ENCODE measurements at places on chromosomes 4 and X.

- DNase-seq: no peak
Observed at GRCh38 chrX:132426695-132427281, 62.0 kb downstream of the MBNL3 start.

DNA sequence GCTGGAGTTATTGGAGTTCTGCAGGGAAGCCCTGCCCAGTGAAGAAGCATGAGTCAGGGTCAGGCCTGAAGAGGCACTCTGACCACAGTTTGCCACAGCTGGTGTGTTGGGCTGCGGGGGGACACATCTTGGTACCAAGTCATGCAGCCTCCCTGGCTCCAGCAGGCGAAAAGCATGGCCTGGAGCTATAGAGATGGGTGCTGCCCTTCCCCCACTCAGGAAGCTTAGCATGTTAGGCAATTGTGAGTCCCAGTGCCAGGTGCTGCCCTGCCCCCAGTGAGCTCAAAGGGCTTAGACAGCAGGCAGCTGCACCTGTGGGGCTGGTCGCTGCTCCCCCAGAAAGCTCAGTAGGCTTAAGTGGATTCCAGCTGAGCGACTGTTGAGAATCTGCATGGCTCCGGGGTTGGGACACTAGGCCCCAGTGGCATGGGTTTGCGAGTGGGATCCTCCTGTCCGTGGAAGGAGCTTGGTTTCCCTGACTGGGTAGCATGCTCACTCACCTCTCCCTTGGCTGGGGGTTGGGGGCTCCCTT, 755.5 kb downstream of the GLUD2 start:
- DNase-seq: no peak

DNA sequence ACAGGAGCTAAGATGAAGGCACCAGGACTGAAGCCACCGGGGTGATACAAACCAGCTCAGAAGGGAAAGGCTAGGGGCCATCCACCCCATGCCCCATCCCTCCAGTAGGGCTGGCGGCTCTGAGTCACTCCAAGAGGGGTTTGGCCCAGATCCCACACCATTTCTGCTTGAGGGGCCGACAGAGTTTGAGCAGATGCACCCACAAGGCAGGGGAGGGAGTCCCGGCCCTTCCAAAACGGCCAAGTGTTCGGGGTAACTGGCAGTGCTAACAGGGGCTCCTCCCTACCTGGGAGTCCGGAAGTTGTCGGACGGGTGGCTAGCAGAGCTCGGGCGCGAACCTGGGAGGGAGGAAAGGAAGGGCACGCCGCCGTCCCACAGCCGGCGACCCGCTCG, 412 bp downstream of the SLC10A3 start:
- DNase-seq: peak; percentile 48

DNA sequence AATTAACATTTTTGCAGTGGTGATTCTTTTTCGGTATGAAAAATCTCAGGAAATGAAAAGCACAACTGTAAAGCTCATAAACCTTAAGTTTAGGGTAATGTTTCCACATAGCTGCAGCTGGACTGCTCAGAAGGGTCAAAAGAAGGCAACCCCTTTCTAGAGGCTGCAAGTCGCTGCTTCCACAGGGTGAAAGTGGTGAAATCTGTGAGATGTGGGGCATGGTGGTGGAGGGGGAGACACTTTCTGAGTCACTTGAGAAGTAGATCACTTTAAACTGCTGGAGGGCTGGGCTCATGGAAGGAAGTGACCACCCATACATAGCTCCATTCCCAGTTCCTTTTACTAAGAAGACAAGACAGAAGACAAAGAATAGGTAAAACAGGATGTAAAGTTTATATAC, 8.7 kb downstream of the SFRP2 start:
- DNase-seq: no peak

- no peak for DNase-seq
Observed at GRCh38 chrX:11461201-11462001, 168.2 kb downstream of the AMELX start.

DNA sequence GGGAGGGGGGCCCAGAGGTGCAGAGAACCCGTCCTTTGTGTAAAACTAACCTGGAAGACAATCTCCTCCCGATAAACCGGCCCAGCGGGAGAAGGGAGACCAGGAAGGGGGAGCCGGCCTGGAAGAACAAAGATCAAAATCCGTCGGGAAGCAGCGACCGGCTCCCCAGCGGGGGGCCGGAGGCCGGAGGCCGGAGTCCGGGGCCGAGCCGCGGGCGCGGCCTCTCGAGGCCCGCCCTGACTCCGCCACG, 552 bp downstream of the ZDHHC9 start:
- no peak for DNase-seq

DNA sequence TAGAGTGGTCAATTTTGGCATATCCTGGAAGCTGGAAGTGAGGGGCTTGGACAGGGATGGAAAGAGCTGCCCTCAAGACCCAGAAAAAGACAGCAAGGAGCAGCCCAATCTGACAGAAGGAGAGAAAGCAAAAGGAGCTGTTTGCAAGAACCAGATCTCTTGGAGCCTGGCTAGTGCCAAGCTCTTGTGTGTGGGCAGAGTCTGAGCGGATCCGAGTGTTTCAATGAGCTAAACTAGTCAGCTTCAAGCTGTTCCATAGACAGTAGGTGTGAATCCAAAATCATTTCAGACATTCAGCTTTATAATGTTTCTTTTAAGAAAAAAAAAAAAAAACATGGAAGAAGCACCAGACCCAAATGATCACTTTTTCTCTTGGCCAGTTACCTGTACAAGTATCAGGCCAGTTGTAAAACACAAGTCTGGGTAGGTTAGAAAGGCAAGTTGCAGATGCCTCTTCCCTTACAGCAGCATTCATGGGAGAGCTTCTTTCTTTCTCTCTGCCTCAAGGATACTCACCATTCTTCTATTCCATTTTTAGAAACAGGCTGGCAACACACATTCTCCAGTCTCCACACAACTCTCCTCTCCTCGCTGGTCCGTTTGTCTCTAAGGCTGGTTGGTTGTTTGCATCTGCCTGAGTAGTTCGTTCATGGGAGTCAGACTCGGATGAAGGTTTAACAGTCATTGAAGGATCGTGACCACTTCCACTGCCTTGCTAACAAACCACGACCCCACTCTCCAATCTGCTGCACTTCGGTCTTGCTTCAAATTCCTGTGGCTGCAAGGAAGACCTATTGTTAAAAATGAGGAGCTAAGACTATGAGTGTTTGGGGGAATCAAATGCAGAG, 105.2 kb upstream of the GATB start:
- DNase-seq: no peak

GRCh38 chrX:46572340-46572936, 1.1 kb upstream of the CHST7 start:
- peak; percentile 70 for DNase-seq

GRCh38 chr4:5757536-5757935, 46.5 kb downstream of the EVC start:
- no peak for DNase-seq

DNA sequence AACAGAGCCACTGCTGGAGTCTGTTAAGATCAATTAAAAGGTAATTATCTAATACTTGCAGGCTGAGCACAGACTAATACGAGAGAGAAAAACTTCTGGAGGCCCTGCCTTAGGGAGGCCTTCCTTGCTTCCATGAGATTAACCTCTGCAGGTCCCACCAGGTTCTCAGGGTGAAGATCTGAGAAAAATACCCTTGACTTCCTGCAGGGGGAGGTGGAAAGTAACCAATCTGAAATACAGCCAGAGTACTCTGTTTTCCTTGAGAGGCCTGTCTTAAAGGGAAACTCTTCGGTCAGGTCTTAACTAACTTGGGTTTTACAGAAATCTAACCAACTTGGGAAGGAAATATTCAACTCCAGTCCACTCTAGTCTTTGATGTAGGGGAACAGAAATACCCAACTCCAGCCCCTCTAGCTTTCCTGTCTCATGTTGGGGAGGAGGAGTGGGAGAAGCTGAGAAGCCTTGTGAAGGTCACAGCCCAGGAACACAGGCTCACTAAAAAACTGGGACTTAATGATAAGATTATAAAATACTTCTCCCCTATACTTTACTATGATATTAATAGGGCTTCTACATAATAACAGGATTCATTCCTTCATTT, 77.1 kb downstream of the TBCK start:
- DNase-seq: no peak

- no peak for DNase-seq
Observed at GRCh38 chr4:186958726-186959350, 235.2 kb upstream of the FAT1 start.

DNA sequence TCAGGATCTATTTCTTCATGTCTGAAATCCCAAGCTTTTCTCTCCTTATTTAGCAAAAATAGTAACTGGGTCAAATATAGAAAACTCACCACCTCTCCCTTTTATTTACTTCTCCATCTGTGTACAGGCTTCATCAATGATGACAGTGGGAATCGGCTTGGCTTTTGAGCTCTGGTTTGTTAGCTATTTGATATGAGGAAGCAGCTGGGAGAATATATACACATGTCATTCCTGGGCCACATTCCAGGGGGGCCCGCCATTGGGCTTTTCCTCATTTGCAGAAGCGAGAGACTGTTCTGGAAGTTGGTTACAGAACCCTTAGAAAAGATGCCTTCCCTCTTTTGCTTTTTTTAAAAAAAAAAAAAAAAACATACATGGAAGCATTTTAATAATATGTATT, 107.4 kb upstream of the F9 start:
- no peak for DNase-seq

DNA sequence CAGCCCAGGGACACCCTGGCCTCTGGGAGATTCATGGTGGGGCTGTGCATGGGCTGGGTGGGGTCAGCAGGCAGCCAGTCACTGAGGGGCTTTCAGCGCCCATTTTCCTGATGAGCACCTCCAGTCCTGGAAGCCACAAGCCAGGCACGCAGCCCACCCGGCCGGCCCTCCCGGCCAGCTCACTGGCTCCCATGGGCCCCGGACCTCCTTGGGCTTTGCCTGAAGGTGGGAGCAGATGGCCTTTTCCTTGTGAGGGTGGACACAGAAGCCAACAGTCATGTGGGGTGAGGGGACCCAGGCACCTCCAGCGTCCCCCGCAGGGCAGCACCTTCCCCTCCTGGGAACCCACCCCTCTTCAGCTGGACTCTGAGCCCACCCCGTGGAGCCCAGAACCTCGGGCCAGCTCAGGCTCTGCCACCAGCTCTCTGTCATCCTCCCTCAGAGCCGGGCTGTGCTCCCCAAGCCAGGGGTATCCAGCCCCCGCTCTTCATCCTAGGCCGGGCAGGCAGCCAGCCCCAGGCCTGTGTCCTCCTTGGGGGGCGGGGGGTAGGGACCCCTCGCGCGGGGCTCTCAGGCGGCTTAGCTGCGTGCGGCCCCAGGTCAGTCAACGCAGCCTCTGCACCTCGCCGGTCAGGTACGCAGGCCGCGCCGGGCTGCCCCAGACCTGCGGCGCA, 798 bp upstream of the FGFR3 start:
- DNase-seq: no peak

GRCh38 chr4:88967883-88968331, 89.1 kb downstream of the FAM13A start:
- no peak for DNase-seq

DNA sequence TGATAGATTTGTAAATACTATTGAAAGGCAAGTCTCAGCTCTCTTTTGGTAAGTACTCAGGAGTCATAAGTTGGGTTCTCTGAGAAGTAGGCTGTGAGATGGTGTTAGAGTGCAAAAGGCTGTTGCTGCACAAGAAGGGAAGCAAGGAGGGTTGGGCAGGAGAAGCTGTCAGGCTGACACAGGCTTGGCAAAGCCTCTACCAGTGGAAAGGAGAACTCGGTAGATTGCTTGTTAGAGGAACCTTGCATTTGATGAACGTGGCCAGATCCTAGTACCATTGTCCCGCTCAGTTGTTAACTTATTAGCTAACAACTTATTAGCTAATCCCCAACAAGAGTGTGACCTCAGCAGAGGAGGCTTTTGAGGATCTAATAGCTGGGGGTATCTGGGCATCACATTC, 449.3 kb upstream of the BOD1L1 start:
- no peak for DNase-seq

- DNase-seq: no peak
Observed at GRCh38 chr4:53582194-53582593, 9.1 kb downstream of the LNX1 start.

- DNase-seq: no peak
Observed at GRCh38 chr4:5891563-5892322, 1.1 kb downstream of the CRMP1 start.

DNA sequence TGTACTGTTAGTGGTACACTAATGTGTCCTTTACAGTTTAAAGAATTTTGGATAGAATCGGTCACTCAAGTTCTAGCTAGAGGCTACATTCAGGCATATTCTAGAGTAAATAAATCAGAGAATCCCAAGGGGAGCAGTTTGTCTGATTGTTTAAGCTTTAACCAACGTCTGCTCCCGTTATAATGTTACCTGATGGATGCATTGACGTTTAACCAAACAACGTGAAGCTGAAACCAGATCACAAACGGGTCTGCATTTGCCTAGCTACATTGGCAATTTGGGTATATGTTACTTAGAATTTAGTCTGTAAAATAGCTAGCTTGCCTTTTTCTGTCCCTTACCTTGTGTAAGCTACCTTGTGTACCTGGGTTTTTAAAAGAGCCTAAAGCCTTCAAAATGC, 1.6 kb downstream of the PI4K2B start:
- no peak for DNase-seq

GRCh38 chrX:10135561-10136399, 21.0 kb upstream of the CLCN4 start:
- DNase-seq: no peak

DNA sequence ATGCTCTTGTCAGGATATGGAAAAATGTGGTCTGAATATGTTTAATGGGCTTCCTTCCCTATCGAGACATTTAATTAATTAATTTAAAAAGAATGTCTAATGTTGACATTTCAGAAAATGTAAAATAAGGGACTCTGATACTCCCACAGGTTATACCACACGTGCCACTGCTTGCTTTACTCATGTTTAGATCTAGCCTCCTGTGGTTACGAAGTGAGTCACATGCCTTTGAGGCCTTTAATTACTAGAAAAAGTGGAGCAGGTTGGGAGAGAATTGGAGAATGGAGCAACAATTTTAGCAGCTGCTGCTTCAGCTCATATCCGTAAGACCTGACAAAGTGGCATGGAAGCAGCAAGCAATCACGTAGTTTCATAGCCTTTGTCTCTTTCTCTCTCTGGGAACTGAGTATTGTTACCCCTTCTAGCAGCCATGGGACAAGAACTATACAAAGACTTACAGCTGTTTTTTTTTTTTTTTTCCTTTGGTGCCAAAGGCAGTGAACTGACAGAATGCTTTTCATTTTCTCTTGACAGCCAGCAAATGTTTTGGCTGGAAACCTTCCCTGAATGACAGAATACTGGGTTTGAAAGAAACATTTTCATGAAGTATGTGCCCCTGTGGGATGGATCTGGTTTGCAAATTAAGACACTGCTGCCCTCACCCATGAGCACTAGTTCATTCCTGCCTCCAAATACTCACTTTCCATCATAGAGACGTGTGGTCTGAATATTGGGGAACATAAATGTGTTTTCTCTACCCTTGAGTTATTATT, 355.1 kb upstream of the PABPC5 start:
- DNase-seq: no peak

DNA sequence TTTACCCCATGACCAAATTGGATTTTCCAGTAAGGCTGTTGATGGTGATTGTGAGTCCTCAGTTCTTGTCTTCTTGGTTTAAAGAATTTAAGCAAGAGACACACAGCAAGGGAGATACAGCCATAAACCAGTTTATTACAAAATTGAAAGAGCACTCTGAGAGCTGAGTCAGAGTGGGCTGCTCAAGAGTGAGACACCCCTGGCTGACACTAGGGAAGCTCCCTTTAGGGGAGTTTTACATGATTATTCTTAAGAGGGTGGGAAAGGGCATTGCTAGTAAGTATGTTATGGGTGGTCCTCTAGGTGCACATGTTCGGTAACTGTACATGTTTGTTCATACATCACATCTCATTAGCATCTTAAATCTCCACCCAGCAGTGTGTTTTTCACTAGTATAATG, 18.8 kb upstream of the ZNF81 start:
- DNase-seq: no peak

- DNase-seq: no peak
Observed at GRCh38 chr4:130143656-130144055, 1047.7 kb downstream of the C4orf33 start.
